Activated T-helper 2 cell treated with anti-CD3 and anti-CD28 coated beads, Interferon-gamma antibody, Interleukin-2, Interleukin-4, amounts not matched to agents 10 μg/mL and 5 μg/mL and 100 μg/mL, durations not matched to agents 14 hours and 24 hours and 36 hours (primary cell): ENCODE measurements at places on chromosomes 7 and 10. TPM values are rescaled to one million over a fixed set of nuclear protein-coding genes. Genes with fewer than 3 reads are reported as not detected.
A peak's percentile ranks its signal among the peaks of the same experiment; 100 is the strongest.

The FOXP2 gene
- 0.05 and 0.14 TPM in 2 replicates for total RNA-seq

The SPDYE1 gene
- not detected in 2 replicates for total RNA-seq

The NRG3 gene
- total RNA-seq, result not detected in 2 replicates

The C10orf105 gene
- total RNA-seq, result 0.11 and 0.18 TPM in 2 replicates

The UCMA gene
- total RNA-seq, result not detected in 2 replicates

The NKX1-2 gene
- not detected in 2 replicates for total RNA-seq

The CTNNA3 gene
- total RNA-seq, result not detected in 2 replicates

The MALRD1 gene
- total RNA-seq, result not detected in 2 replicates

The SPDYE2 gene
- total RNA-seq, result not detected in 2 replicates

The SHH gene
- 0.07 and 0.14 TPM in 2 replicates for total RNA-seq

The ZPBP gene
- not detected in 2 replicates for total RNA-seq

The GJD4 gene
- total RNA-seq, result not detected in 2 replicates

The GNAT3 gene
- not detected in 2 replicates for total RNA-seq

The IL15RA gene
- 19.2 and 19.8 TPM in 2 replicates for total RNA-seq

The LDB3 gene
- total RNA-seq, result 0.05 TPM in 1 of 2 replicates, not detected in the other

DNA sequence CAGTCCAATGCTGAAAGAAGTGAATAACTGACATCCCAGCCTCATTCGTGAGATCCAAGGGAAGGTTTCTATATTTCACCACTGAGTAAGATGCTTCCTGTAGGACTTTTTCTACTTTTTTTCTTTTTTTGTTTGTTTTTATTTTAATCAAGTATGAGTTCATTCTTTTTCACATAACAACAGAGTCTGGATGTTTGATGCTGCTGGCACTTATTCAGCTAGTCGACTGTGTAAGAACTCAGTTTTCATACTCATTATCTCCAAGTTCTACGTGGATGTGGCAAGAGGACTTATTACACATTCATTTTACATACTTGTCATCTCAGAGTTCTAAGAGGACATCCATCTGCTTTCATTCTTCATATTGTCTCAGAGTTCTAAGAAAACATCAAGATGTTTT lies 86.9 kb downstream of the CPXM2 start:
- H3K36me3 ChIP-seq, result no peaks in the 10 kb centered on the region
- peaks cover 11% of the 10 kb centered on the region for H3K27me3 ChIP-seq
- H3K4me1 ChIP-seq, result peaks cover 3% of the 10 kb centered on the region
- H3K27ac ChIP-seq, result no peak overlapping the region

GRCh38 chr10:62019013-62019684 lies 117.7 kb downstream of the ARID5B start:
- DNase-seq, result no peak
- peak overlapping the region; percentile 19 for H3K27ac ChIP-seq
- H3K36me3 ChIP-seq, result peaks cover 55% of the 10 kb centered on the region
- no peaks in the 10 kb centered on the region for H3K27me3 ChIP-seq
- no peak overlapping the region for H3K4me3 ChIP-seq

DNA sequence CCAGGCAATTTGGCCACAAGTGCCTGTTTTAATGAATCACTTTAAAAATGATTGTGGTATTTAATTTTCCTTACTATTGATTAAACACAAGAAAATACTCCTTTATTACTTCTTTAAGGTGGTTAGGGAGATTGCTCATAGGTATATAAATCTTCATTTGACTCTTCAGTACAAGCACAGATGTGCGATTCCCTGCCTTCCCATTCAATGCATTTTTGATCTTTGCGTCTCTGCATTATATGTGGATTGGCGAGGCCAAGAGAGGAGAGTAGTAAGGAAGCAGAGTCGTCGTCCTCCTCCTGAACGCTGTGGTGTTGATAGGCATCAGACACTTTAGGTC lies 683.7 kb downstream of the LRMDA start:
- H3K36me3 ChIP-seq, result no peaks in the 10 kb centered on the region
- no peaks in the 10 kb centered on the region for H3K27me3 ChIP-seq
- no peak for DNase-seq

GRCh38 chr7:81682873-81683272 lies 87.0 kb downstream of the HGF start:
- no peak for DNase-seq
- no peak overlapping the region for H3K27ac ChIP-seq
- no peaks in the 10 kb centered on the region for H3K36me3 ChIP-seq
- no peak overlapping the region for H3K4me3 ChIP-seq
- H3K27me3 ChIP-seq, result no peaks in the 10 kb centered on the region
- H3K4me1 ChIP-seq, result no peaks in the 10 kb centered on the region

- H3K27me3 ChIP-seq, result no peaks in the 10 kb centered on the region
- H3K36me3 ChIP-seq, result peaks cover 5% of the 10 kb centered on the region
Measured at GRCh38 chr10:45627412-45628048, 45.0 kb downstream of the ZFAND4 start.

DNA sequence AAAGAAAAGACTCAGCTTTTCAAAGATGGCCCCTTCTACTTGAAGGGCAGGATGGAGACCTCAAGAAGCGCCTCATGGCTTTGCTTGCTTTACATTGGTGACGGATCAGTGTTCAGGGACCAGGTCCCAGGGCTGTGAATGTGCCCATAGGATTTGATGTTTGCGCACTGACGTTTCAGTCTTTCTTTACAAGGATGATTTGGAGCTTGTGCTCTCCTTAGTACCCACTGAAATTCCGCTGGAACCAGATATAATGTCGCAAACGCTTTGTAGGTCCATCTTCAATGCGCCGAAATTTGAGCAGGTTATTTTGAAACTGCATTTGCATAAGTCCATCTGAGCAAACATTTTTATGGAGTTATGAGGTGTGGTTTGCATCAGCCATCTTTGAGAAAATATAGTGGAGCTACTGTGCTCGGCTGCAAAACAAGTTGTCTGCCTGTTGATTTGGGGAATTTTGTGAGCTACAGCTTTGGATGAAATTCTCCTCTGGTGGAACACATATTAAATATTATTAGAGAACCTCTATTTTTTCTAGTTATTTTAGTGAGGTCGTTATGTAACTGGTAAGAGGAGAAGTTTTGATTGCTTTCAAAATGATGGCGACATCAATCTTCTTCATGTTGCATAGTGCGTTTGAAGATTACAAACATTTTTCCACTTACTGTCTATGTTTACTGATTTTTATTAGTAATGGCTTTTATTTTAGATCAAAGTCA lies 2.4 kb downstream of the RBM20 start:
- no peak overlapping the region for H3K4me3 ChIP-seq
- peaks cover 25% of the 10 kb centered on the region for H3K4me1 ChIP-seq

GRCh38 chr7:84490661-84491060 lies 296.1 kb upstream of the SEMA3A start:
- H3K4me1 ChIP-seq, result no peaks in the 10 kb centered on the region
- H3K27me3 ChIP-seq, result no peaks in the 10 kb centered on the region
- no peak overlapping the region for H3K27ac ChIP-seq
- H3K36me3 ChIP-seq, result no peaks in the 10 kb centered on the region
- no peak overlapping the region for H3K4me3 ChIP-seq

GRCh38 chr7:132424821-132425724 lies 151.2 kb downstream of the PLXNA4 start:
- H3K4me3 ChIP-seq, result no peak overlapping the region
- peaks cover 24% of the 10 kb centered on the region for H3K4me1 ChIP-seq
- no peak for DNase-seq
- H3K36me3 ChIP-seq, result peaks cover 8% of the 10 kb centered on the region
- H3K27ac ChIP-seq, result no peak overlapping the region

DNA sequence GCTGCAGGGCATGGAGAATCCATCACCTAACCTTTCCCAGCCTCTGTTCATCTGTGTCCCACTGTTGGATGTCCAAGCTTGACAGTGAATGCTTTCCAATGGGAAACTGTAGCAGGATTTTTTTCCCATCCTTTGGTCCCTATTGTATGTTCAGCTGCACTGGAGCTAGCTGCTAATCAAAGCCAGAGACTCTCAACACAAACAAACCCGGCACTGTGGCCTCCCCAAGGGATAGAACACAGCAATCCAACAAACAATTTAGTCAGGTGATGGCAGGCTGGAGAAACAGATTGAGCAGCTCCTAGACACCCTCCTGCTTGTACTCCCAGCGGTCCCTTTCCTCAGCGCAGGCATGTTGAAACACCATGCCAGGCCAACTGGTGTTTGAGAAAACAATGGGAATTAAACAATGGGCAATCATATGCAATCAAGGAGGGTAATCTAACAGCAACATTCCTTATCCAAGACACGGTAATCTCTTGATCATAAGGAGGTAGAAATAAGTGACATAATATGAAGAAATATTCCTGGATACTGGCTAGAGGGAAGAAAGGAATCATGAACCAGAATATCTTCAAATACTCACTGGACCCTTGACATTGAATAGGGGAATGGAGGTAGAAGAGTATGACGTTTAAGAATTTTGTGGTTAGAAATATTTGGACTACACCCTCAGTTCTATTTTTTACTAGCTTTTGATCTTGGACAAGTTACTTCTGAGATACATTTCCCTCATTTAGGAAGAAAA lies 15.0 kb downstream of the PTN start:
- H3K4me3 ChIP-seq, result no peak overlapping the region
- no peak for DNase-seq
- no peak overlapping the region for H3K27ac ChIP-seq
- H3K4me1 ChIP-seq, result no peaks in the 10 kb centered on the region
- no peaks in the 10 kb centered on the region for H3K36me3 ChIP-seq

DNA sequence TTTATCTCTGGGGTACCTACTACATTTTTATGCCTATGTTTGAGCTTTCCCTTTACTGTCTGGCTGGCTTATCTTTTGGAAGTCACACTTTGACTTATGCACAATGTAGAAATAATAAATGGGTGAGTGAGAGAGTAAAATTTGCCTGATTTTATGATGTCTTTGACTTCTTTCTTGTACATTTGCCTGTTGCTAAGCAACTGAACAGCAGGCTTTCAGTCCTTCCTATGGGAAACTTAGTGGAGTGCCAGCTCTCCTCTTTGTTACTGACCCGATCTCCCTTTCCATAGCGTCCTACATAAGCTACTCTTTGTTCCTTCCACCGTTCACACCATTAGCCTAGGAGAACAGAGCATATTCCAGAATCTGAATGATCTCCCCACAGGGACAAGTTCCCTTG lies 4.2 kb downstream of the TAS2R60 start:
- no peak overlapping the region for H3K4me3 ChIP-seq
- no peak overlapping the region for H3K27ac ChIP-seq
- H3K27me3 ChIP-seq, result no peaks in the 10 kb centered on the region
- no peaks in the 10 kb centered on the region for H3K36me3 ChIP-seq

DNA sequence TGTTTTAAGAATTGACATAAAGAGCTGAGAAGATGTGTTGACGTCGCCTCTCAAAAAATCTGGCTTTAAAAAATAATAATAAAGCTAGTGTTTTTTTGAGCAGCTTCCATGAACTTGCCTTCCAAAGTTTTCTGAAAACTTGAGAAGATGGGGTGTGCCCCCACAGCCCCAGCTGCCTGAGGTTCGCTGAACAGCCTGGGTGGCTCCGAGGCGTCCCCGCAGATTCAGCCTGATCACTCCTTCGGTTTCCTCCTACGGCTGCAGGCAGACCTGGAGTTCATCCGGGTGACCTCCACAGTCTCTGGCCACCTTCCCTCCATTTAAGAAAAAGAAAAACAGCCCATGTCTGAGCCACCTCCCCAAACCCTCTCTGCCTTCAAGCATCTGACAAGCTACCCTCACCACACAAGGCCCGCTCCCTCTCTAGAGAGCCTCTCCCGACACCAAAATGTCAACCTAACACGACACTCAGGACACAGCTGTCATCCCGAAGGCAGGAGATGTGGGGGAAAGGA lies 177.8 kb downstream of the PTPRN2 start:
- H3K4me3 ChIP-seq, result no peak overlapping the region
- no peak for DNase-seq
- no peak overlapping the region for H3K27ac ChIP-seq
- no peaks in the 10 kb centered on the region for H3K4me1 ChIP-seq
- H3K36me3 ChIP-seq, result no peaks in the 10 kb centered on the region

DNA sequence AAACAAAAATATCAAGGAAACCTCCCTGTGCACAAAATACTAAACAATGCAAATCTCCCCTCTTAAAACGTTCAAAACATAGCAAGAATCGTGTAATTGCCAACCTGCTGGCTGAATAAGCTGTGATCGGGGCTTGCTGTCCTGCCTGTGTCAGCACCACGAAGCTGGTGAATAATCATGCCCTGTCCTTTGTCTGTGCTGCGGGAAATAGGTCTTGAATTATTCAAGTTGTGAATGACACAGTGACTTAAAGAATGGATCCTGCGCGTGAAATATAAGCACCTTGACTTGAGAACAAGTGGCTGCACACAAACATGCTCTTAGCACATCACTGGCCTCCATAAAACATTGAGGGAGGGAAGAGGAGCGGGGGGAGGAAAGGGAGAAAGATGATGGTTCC lies 130.2 kb downstream of the OAT start:
- H3K4me1 ChIP-seq, result no peaks in the 10 kb centered on the region
- no peaks in the 10 kb centered on the region for H3K36me3 ChIP-seq
- no peak overlapping the region for H3K4me3 ChIP-seq
- no peak overlapping the region for H3K27ac ChIP-seq
- DNase-seq, result no peak

DNA sequence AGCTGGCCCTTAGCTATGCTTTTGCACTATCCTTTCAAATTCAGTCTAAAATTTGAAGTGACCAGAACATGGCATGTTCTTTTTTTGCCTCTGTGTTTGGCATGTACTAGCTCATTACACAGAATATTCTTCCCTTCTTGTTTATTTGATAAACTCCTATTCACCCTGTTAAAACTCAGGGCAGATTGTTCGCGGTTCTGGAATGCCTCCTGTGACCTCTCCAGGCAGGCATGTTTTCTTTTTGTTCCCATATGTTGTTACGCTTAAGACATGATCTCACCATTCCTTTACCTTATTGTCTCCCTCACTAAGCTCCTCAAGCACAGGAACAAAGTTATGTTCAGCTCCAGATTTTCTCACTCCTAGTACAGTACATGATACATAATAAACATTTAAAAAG lies 181.7 kb downstream of the CCSER2 start:
- no peak for DNase-seq
- H3K4me1 ChIP-seq, result no peaks in the 10 kb centered on the region
- no peak overlapping the region for H3K27ac ChIP-seq
- no peaks in the 10 kb centered on the region for H3K27me3 ChIP-seq
- H3K36me3 ChIP-seq, result peaks cover 17% of the 10 kb centered on the region

DNA sequence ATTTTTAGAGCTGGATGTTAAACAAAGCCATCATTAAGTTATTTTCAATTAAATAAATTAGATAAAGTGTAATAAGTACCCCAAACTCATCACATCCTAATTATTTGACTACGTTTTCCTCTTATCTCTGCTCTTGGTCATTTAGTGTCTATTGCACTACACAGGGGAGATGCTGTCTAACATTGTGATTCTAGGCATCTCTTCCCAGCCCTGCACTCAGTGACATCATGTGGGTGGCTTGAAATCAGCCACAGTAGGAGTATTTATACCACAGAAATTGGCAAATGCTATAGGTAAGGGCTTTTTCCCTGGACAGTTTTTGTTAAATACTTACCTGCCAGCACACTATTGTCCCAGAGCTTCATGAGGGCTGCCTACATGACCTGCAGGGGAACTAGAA lies 21.3 kb upstream of the TMEM72 start:
- no peaks in the 10 kb centered on the region for H3K4me1 ChIP-seq
- H3K4me3 ChIP-seq, result no peak overlapping the region
- H3K36me3 ChIP-seq, result no peaks in the 10 kb centered on the region

DNA sequence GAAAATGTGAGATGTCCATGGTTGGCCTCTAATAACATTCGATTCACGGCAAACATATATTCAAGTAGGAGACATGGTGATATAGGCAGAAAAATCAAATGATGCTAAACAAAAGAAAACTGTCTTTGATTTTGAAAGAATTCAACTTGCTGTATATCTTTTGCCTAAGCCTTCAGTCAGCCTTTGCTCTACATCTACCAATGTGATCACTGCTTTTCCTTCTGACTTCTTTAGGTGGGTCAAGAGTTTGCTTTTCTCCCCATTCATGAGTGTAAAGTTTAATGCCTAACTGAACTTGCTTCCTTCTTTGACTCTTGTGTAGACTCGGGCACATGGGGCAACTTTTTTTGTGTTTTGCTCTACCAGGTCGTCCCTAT lies 417 bp upstream of the HIF1AN start:
- H3K27me3 ChIP-seq, result no peaks in the 10 kb centered on the region
- peaks cover 29% of the 10 kb centered on the region for H3K4me1 ChIP-seq
- DNase-seq, result no peak
- H3K36me3 ChIP-seq, result peaks cover 23% of the 10 kb centered on the region
- H3K27ac ChIP-seq, result no peak overlapping the region
